Hepatocyte (in vitro differentiated cells): ENCODE measurements at places on chromosomes 1 and 21. TPM values are rescaled to one million over a fixed set of nuclear protein-coding genes. Genes with fewer than 3 reads are reported as not detected.

DNA sequence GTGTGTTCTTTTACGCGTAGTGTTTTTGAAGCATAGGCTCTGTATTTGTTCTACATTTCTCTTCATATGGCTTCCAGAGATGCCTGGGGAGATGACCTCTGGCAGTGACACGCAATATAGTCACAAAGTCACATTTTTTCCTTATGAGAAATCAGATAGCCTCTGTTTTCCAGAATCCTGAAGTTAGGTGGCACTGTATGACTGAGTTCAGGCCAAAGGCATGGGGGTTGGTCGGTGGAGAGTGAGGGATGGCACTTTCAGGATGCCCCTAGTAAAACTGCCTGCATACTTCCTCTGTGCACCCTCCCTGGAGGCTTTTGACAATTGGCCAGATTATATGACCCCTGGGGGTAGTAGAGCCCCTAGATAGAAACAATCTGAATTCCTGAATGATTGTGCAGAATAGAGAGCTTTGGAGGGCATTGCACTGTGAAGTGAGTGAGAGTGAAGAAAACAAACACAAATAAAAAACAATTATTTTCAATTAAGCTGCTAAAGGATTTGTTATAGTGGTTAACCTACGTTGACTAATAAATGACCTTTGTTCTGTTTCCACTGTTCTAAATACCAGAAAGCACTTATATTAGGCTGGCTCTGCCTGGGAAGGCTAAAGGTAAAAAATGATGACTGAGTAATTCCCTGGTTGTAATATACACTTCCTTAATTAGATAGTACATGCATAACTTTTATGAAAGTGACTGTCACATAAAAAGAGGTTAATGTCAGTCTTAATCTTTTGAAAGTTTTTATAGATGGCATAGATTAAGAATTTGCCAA is 1660.8 kb downstream of the PLA2G4A start:
- DNase-seq = peak; percentile 8

DNA sequence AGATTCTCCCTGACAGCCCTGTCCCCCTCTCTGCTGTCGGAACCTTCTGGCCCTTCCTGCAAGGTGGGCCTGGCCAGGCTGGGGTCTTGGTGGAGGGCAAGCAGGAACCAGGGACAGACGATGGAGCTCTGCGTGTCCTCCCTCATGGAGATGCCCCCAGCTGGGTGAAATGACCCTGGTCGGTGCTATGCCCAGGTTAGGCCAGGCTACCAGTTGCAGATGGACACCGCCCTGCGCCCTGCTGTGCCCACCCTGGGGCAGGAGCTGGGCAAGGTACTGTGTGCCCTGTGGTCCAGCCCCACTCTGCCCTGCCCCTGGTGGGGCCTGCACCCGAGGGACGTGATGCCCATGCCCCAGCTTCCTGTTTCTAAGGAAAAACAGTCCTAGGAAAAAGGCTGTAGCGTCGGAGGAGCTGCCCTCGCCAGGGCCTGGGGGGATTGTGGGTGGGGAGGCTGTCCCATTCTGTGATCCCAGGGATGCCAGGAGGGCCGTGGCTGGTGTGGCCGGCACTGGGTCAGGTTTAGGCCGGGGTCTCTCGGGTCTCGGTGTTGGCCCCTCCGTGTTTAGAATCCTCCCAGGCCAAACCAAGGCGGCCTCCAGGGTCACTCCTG is 77.6 kb downstream of the MORN1 start:
- DNase-seq = no peak

- DNase-seq = no peak
Observed at GRCh38 chr1:97660431-97661105, 260.3 kb downstream of the DPYD start.

DNA sequence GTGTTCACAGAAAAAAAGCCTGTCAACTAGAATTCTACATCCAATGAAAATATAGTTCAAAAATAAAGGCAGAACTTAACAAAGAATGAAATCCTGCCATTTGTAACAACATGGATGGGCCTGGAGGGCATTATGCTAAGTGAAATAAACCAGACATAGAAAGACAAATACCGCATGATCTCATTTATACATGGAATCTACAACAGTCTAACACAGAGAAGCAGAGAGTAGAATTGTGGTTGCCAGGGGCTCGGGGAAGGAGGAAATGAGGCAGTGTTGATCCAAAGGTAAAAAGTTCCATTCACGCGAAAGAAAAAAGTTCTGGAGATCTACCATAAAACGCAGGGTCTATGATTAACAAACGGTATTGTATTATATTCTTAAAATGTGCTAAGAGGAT is 282.6 kb downstream of the MRPL39 start:
- no peak for DNase-seq

DNA sequence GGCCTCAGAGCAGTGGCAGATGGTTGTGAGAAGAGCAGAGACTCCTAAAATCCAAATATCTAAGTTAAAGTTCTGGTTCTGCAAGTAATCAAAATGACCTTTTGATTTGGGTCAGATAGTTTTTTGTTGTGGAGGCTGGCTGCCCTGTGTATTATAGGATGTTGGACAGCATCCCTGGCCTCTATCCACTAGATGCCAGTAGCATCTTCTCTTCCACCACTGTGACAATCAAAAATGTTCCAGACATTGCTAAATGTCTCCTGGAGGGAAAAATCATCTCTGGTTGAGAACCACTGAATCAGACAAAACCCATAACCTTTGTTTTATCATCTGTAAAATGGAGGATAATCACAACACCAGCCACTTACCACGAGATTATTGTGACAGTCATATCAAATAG is 5.9 kb upstream of the DPT start:
- no peak for DNase-seq

DNA sequence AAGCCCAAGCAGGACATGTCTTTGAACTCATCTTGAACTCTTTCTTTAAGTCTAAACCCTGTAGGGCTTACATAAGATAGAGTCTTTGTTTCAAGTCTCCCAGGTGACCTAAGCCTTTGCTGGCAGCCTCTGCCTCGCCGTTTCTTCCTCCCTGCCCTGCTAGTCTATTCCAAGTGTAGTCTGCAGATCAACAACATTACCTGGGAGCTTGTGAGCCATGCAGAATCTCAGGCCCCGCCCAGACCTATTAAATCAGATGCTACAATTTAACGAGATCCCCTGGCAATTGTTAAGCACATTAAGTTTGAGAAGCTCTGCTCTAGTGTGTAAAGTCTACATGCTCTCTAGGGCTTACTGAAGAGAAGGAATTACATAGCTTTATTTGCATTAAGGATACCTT is 271.6 kb downstream of the PBX1 start:
- DNase-seq = peak; percentile 8

DNA sequence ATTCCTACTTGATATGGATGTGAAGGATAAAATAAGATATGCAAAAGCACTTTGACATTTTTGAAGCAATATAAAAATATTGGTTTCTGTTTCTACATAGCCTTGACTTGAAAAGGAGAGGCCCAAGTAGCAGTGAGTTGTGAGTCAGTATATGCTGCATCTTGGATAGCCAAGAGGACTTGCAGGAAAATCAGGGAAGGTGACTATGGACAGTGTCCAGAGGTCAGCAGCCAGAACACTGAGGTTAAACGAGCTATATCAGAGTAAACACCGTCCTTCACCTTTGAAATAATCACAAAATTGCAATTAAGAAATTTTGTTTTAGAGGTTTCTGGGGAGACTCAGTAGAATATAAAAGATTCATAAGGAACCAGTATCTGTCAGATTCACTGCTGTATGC is 6.6 kb upstream of the AMPD1 start:
- DNase-seq = no peak

GRCh38 chr1:5727191-5727590 is 265.0 kb downstream of the NPHP4 start:
- DNase-seq = no peak

GRCh38 chr1:46554597-46555381 is 3.3 kb upstream of the KNCN start:
- DNase-seq = no peak

- DNase-seq = no peak
Observed at GRCh38 chr1:117105722-117106121, 15.8 kb downstream of the TRIM45 start.

- peak; percentile 33 for DNase-seq
Observed at GRCh38 chr21:17370263-17370662, 142.6 kb upstream of the CXADR start.

GRCh38 chr1:89812992-89813391 is 7.8 kb upstream of the LRRC8D start:
- peak; percentile 52 for DNase-seq

DNA sequence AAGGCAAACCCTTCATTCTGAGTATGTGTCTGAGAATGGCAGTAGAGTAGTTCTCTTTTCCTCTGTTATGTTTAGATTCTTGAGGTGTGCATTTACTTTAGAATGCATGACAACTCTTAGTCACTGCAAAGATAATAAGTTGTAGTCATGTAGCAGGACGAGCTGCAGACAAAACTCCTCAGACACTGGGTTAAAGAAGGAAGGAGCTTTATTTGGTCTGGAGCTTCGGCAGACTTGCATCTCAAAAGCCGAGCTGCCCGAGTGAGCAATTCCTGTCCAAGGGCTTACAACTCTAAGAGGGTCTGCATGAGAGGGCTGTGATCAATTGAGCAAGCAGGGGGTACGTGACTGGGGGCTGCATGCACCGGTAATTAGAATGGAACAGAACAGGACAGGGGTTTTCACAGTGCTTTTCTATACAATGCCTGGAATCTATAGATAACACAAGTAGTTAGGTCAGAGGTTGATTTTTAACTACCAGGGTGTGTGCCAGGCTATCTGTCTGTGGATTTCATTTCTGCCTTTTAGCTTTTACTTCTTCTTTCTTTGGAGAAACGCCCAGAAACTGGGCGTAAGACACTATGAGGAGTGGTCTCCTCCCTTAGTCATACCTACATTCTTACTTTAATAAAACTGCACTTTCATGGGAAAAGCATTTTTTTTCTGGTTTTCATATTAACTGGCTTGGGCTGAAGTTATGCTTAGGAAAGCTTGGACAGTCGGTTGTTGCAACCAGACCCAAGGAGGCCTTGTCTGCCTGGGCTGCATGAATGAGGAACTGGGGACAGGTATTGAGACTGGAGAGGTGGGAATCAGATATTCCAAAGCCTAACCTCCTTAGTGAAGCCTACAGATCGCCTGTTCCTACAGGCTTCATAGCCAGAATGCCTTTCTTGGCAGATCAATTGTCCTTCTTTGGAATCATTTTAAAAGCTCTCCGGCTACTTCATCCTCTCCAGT is 115.1 kb downstream of the RHOU start:
- DNase-seq = no peak

DNA sequence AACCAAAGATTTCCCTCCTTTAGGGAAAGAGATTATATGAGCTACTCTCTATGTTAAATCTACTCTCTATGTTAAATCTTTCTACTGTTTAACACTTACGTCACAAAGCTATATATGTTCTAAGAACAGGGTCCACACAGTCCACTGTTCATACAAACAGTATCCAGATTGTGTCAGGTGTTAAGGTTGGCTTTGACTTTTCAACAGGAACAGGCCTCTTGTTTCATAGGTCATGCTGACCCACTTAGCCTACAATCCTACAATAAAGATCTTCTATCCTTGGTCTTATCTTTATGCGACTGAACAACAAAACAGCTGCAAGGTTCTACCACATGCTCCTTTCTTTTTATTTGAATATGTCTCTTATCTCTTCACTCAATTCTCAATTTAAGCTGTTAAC is 134.9 kb downstream of the LTN1 start:
- no peak for DNase-seq

DNA sequence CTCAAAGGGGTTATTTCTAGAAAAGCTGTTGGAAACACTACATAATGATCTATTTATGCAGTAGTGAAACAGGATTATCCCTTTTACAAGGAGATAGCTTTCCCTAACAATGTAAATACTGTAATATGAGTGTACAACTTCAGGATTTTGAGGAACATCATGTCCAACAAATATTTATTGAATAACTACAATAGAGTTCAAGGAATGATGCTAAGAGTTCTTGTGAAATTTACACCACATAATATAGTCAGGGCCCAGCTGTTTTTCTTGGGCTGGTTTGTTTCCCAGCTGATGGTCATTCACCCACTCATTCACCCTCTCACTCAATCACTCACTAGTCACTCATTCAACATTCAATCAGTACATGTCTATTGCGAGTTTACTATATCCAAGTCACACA is 12.3 kb upstream of the LYPLAL1 start:
- no peak for DNase-seq

GRCh38 chr1:234683127-234683860 is 73.3 kb upstream of the IRF2BP2 start:
- no peak for DNase-seq

DNA sequence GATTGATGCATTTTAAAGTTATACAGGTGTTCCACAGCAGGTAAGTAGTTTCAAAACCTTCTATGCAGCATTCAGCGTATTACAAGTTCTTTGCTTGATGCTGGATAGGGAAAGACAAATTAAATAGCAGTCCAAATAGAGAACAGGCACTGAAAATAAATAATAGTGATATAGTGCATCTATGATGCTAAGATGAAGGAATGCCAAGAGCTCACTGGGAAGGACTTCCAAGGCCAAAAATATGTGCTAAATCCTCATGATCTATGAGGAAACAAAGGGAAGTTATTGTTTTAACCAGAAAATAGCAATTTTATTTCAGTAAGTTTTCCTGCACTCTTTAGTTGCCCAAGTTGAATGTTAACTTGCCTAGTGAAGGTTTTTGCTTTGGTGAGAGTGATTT is 127.8 kb upstream of the GREM2 start:
- no peak for DNase-seq

DNA sequence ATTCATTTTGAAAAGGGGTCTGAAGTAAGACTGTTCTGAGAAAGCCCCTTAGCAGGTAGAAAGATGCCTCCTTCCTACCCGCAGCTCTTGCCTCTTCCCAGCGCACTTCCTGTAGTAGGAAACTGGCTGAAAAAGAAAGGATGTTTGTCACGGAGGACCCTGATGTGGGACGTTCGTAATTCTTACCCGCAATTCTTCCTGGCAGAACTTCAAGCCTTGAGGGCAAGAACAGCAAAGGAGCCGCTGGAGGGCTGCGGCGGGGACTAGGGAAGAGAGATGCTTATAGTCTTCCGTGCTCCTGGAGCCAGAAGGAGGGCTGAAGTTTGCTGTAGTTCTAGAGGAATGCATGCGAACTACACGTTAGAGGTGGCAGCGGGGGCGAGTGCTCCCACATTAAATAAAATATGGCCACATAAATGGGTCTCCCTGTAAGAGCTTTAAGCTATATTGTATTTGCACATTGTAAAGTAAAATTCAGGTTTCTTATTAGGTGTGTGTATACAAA is 6.3 kb downstream of the C1orf53 start:
- DNase-seq = no peak

GRCh38 chr21:37829447-37829846 is 86.8 kb downstream of the KCNJ6 start:
- DNase-seq = peak; percentile 58

Gene FLG2
- not detected in 2 replicates for polyA plus RNA-seq

Gene FCAMR
- polyA plus RNA-seq = 0.52 TPM in 1 of 2 replicates, not detected in the other

Gene TRABD2B
- 2.3 and 4.9 TPM in 2 replicates for polyA plus RNA-seq

Gene KAZN
- 10.8 and 15.6 TPM in 2 replicates for polyA plus RNA-seq

Gene KRTAP12-2
- not detected in 2 replicates for polyA plus RNA-seq

Gene C1orf56
- 8.3 and 11.4 TPM in 2 replicates for polyA plus RNA-seq

Gene IBA57
- polyA plus RNA-seq = 4.7 and 5.6 TPM in 2 replicates

Gene PLEKHO1
- 33.0 and 38.2 TPM in 2 replicates for polyA plus RNA-seq

Gene C1orf87
- polyA plus RNA-seq = not detected in 2 replicates

Gene KCNN3
- 0.56 and 1.3 TPM in 2 replicates for polyA plus RNA-seq

Gene MAP1LC3C
- polyA plus RNA-seq = 0.44 and 0.45 TPM in 2 replicates

Gene KMO
- polyA plus RNA-seq = 0.22 and 2.8 TPM in 2 replicates

Gene SH3BGR
- 2.5 and 2.8 TPM in 2 replicates for polyA plus RNA-seq

Gene TMEM269
- polyA plus RNA-seq = 0.12 TPM in 1 of 2 replicates, not detected in the other

Gene FAM163A
- 0.87 and 2.2 TPM in 2 replicates for polyA plus RNA-seq
